ENCODE measurements at places on chromosomes 6 and 20. TPM values are rescaled to one million over a fixed set of nuclear protein-coding genes. Genes with fewer than 3 reads are reported as not detected.

- peak; percentile 76 for DNase-seq
These were observed 66.7 kb upstream of the ZNF217 start for GRCh38 chr20:53660078-53660909.

DNA sequence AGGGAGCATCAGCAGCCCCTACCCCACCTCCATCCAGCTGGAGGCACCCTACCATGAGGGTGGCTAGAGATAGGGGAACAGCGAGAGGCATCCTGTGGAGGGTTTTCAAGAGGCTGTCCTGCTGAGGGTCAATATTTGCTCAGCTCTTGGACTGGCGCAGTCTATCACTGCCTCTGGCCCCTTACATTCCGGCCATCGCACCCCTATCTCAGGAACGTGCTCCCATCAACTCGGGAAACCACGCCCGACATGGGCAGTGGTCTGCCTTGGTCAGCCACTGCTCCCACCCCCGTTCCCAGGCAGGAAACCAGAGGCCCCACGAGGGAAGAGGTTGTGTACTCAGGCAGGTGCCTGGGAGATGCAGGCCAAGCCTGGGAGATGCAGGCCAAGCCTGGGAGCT, 57.9 kb downstream of the VEGFA start:
- DNase-seq, result no peak

- DNase-seq, result no peak
These were observed 19.4 kb upstream of the KCNB1 start for GRCh38 chr20:49501917-49502316.

DNA sequence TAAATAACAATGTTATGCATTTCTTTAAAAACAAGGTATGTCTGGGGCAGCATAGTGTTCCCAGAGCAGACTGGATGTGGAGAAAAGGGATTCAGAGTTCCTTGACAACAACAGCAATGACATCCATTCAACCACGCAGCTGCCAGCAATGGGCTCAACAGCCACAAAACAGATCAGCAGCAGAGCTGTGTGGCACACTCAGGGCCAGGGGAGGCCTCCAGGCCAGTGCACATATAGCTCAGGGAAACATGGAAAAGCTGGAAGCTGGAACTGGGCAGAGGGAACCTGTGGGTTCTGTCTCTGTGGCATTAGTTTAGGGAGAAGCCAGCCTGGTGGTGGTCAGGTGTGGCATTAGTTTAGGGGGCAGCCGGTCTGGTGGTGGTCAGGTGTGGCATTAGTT, 148.3 kb downstream of the SMOC2 start:
- no peak for DNase-seq

GRCh38 chr6:1984346-1984994, 260.9 kb downstream of the GMDS start:
- no peak for DNase-seq

- no peak for DNase-seq
These were observed 108.6 kb downstream of the BANF2 start for GRCh38 chr20:17808357-17808756.

- DNase-seq, result no peak
These were observed 11.1 kb downstream of the HLA-F start for GRCh38 chr6:29734046-29735018.

DNA sequence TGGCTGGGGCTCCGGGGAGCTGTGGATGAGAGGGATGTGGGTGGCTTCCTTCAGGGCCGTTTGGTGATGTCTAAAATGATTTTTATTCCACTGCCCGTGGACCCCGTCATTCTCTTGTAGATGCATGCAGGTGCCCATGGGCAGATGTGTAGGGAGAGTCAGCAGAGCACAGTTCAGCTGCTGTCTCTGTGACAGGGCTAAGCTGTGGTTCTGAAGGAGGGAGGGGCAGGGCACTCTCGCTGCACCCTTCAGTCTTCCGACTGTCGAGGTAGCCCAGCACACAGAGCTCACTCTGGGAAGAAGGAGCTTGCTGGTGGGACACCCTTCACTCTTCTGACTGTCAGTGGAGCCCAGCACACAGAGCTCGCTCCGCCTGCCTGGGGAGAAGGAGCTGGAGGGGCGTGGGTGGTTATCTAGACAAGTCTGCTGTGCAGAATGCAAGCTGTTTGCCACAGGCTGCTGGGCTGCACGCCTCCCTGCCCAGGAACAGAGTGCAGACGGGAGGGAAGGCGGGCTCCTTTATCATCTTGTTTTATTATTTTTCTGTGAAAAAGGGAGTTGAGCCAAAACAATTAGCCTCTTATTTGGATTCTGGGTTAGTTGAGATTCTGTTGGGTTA, 28.4 kb upstream of the ADRM1 start:
- no peak for DNase-seq

GRCh38 chr6:116533233-116533957, 12.1 kb downstream of the TRAPPC3L start:
- no peak for DNase-seq

- peak; percentile 40 for DNase-seq
These were observed 157.7 kb downstream of the GJA1 start for GRCh38 chr6:121593011-121593641.

DNA sequence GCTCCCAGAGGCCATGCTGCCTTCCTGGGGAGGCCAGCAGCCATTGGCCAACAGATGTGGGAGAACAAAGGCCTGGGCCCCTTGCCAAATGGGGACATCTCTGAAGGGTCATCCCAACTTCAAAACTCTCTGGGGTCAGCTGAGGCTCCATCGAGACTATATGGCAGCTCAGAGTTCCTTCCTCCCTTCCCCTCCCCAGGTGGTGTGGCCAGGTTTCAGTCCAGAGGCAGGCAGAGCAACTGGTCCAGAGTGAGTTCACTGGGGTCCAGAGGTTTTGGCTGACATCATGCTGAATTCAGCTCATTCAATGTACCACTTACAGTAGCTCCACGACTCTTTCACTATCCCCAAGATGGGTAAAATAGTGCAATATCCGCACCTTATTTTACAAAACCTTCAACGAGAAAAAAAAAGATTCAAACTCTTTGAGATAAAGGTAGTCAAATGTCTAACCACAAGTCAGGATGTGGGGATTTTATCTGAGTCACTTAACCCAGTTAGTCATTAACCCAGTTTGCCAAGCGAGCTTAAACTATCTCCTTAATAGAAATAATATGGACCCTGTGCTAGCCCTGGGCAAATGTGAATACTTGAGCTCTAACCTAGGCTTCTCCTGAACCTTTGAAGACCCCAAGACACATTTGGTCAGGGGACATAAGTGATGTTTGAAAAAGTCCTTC, 108.4 kb upstream of the PLEKHG1 start:
- no peak for DNase-seq

GRCh38 chr6:113599444-113599843, 257.7 kb upstream of the MARCKS start:
- no peak for DNase-seq

GRCh38 chr6:100946711-100947110, 65.6 kb upstream of the ASCC3 start:
- no peak for DNase-seq

GRCh38 chr6:26195924-26196845, 109.0 kb downstream of the HFE start:
- no peak for DNase-seq

DNA sequence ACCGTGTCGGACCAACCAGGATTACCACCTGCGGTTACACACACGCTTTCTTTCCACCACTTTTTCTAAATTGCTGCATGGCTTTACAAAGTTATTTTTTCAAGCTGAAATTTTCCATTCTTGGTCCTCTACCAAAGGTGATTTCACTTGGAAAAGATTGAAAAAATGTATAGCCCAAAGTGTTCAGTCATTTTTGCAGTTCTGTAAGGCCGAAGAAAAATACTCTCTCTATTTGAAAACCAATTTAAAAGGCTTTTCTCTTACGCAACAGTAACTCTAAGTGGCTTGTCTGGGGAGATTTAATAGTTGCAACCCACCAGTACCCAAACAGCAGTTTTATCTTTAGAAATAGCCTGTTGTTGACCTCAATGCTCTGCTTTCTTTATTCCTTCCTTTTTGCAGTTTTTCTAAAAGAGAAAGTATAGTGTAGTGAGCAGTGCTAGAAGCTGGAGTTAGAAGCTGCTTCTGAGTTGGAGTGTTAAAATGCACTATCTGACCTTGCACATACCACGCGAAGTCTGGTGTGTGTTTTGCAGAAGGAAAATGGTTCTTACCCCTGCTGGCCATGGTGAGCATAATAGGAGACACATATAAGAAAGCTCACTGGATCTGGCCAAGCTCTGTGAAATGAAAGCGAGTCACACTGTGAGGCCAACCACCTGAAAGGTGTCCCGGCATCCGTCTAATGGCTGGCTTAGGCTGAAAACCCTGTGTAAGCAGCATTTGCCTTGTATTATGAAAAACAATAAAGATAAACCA, 271.6 kb upstream of the PRND start:
- peak; percentile 15 for DNase-seq

The STMND1 gene
- polyA plus RNA-seq, result 3.7 TPM

The ENPP5 gene
- polyA plus RNA-seq, result 12.0 TPM

The RBM39 gene
- polyA plus RNA-seq, result 733 TPM
